ENCODE measurements at places on chromosomes 4 and X.

GRCh38 chr4:3362431-3363287 lies 69.8 kb downstream of the RGS12 start:
- DNase-seq = no peak

DNA sequence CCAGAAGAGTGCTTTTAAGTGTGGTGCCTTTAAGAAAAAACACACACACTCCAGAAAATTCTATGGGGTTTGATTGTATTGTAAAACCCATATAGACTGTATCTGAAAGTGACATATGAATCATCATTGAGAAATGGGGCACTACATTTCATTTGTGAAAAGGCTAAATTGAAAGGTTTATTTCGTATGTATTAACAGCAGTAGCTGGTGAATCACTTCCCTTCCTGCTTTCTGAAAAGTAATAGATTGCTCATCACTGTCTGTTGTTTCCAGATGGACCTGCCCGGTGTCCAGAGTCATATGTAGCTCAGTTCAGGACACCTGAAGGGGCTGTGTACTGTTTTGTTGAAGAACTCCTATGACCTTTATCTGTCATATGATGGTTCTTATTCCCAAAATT lies 28.1 kb upstream of the HPRT1 start:
- no peak for DNase-seq

- no peak for DNase-seq
Measured at GRCh38 chrX:149371986-149372385, 133.1 kb downstream of the IDS start.

DNA sequence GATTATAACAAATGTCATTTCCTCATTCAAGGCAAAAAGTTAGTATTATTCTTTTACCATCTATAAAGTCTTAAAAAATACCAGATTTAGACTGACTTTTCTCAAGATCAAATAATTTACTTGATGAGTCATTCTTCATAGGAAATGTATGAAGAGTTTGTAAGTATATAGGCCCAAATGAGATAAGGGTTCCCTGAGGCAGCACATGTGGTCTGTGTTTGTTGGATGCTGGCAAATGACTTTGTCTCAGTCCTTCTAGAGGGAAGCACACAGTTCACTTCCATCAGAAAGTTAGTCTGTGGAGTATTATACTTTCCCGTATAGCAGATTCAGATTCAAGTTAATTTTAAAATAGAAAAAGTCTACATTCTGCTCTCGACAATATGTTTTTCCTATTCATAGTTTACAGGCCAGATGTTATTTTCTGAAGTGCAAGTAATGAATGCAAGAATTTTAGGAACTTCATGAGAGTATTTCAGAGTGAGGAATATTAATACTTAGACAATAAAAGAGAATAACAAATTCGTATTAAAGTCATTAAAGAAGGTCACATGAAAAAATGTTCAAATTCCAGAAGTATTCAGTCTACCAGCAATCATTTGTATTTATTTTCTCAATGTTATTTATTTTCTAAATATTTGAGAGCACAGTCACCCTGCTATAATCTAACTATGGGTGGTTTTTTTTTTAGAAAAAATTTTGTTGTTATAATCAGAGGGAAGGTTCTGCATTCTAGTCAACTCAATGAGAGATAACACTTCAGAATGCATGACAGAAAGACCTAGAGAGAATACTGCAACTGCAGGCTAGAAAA lies 601.8 kb upstream of the ZFP42 start:
- DNase-seq = no peak

GRCh38 chrX:47590984-47591383 lies 8.7 kb downstream of the TIMP1 start:
- no peak for DNase-seq

DNA sequence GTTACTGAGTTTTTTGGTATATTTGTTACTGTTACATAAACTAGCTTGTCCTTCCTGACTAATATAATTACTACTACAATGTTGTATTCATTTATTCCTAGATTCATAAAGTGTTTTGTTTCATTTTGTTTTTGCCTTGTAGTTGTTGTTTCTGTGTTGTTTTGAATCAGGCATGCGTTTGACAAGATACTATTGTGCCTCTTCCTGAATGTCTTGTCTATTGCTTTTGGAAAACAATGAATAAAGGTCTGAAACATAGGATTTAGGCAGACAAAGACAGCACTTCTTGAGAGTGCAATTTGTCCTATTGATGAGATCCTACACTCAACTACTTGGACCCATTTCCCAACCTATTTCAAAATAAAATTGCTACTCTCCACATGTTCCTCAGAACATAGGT lies 630.4 kb upstream of the BOD1L1 start:
- no peak for DNase-seq

DNA sequence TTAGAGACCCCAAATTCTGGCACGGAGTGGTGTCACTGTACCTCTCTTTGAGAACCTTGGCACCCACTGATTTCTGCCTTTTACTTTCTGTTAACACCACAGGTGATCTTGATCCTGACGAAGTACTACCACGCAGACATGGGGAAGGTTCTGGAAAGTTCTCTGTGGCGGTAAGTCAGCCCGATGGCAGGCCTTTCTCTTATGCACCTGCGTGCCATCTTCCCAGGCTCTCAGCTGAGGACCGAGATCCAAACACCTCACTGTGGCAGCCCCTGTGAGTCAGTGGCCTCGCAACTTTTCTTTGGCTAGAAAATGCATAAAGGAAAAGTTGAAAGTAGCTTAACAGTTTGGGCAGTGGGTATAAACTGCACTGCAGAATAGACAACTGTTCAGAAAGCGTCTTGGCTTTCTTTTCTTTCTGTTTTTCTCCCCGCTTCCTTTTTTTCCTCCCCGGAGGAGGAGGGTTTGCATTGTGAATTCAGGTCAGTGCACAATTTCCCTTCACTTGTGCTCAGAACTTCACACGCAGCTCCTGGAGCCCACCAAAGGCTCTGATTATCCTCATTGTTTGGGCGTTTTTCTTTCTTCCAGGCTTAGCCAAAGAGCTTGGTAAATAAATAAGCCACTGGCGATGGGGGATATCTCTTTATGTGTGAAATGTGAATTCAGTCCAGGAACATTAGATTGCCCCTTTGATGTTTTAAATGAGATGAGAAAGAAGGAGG lies 38.4 kb downstream of the PSAPL1 start:
- DNase-seq = no peak

DNA sequence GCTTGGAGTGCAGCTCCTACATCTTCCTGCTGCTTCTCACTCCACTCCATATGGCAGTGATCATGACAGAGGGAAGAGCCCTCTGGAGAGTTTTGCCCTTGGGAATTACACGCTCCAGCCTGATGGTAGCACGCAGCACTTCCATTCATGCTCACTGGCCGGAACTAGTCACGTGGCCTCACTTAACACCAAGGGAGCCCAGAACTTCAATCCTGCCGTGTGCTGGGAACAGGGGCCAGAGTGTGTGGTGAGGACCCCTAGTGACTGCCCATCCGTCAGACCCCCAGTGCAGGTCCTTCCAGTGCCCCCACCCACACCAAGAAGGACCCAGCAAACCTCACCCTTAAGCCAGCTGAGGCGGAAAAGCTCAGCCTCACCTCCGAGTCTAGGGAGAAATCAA lies 230.7 kb downstream of the EVC2 start:
- DNase-seq = no peak

GRCh38 chr4:130336585-130337217 lies 1240.7 kb downstream of the C4orf33 start:
- no peak for DNase-seq

Data from central memory CD8-positive, alpha-beta T cell (primary cell).